HAP-1 (cell line): ENCODE measurements at places on chromosomes 11 and 22.

DNA sequence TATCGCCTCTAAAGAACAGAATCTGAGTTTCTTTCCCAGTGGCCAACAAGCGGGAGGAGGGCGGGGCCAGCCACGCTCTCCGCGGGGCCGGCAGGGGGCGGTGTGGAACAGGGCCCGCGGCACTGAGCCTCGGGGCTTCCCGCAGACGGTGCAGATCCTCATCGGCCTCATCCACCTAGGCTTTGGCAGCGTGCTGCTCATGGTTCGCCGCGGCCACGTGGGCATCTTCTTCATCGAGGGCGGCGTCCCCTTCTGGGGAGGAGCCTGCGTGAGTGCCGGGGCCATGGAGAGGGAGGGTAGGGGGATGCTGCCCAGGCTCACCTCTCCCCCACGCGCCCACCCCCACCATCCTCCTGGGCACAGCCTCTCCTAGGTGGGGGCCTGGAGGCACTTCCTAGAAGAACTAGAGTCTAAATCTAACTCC, 10.7 kb downstream of the MS4A15 start:
- no peak for DNase-seq

GRCh38 chr11:47501101-47501500, 51.8 kb downstream of the CELF1 start:
- no peak for DNase-seq

DNA sequence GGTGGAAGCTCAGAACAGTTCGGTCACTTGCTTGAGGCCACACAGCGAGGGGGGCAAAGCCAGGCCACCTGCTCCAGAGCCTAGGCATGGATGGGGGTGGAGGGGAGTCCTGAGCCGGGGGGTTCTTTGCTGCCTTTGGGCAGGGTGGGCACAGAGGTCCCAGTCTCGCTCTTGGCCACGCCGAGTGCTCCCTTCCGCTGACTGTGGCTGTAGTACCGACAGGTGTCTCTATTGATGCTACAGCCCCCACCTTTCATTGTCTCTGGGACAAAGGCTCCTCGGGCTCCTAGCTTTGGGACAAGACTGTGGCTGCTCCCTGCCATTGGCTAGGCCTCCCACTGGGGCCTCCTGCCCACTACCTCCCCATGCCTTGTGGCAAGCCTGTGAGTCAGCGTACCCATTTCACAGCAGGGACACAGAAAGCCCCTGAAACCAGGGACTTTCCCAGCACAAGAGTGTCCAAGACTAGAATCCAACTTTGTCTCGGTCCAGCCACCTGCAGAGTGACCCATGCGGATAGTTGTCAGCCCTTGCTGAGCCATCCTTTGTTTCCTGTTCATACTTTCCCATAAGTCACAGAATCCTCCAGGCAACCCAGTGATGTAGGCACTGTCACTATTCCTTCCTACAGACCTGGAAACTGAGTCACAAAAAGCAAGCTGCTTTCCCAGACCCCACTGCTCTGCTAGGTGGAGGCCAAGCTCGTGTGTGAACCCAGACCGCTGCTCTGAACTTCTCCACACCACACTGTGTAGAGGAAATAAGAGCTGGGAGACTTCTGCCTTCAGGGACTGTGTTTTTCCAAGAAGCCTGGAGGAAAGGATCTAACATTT, 17.2 kb downstream of the MYEOV start:
- DNase-seq: no peak

DNA sequence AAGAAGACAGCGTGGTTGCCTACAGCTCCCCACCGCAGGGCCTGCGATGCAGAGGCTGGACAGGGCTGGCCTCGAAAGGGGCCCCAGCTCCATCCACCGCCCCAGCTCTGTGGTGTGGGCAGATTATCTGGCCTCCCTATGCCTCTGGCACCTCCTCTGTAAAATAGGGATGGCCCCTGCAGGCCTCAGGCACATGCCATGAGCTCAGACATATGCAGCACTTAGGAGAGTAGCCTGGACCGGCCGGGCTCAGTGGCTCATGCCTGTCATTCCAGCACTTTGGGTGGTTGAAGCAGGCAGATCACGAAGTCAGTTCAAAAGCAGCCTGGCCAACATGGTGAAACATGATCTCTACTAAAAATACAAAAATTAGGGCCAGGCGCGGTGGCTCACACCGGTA, 7.4 kb downstream of the APOBEC3D start:
- no peak for DNase-seq

DNA sequence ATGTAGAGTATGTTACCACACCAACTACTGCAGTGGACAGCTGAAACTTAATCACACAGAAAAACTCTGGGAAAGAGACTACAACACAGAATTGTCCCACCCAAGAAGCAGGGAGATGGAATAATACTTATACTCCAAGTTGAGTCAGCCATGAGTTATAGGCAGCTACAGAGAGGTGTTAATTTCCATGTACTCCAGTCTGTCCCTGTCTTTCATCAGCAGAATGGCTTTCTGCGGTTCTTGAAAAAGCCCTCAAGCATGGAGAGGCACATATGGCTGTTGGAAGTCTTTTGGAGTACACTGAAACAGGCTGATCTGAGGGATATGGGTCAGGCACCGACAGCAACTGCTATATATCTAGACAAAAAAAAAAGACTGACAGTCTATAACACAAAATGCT, 219.5 kb downstream of the DLG2 start:
- no peak for DNase-seq

DNA sequence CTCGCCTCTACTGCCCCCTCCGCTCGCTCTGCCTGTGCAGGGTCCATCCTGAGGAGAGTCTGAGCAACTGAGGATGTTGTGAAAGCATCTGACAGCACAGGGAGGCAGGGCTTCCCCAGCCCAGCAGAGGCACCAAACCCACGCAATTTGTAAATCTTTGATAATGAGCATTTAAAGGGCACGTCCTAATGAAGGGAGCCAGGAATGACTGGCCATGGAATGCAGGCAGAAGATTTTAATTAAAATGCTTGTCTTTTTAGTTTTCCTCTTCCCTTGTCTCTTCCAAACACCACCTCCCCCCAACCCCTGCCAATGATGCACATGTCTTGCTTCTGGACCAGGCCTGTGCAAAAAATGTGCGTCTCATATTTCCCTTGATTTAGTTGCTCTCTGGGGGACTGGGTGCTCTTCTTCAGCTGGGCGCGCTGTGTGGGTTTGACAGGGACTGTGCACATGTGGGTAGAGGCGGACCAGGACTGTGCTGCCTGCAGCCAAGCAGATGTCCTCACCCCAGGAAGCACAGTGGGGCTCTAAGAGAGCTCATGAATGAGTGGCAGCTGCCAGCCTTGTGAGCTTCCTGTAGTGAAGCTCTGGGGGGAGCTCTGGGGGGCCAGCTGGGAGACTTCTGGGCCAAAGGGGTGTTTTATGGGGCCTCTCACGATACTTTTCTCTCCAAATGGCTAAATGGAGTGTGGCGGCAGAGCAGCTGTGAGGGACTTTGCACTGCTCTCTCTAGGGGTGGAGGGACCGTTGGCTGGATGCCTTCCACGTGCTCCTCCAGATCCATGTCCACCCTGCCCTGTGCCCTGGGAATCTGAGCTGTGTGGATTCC, 273.5 kb downstream of the ST3GAL4 start:
- DNase-seq: no peak
